ENCODE measurements at places on chromosomes 13 and 19.

DNA sequence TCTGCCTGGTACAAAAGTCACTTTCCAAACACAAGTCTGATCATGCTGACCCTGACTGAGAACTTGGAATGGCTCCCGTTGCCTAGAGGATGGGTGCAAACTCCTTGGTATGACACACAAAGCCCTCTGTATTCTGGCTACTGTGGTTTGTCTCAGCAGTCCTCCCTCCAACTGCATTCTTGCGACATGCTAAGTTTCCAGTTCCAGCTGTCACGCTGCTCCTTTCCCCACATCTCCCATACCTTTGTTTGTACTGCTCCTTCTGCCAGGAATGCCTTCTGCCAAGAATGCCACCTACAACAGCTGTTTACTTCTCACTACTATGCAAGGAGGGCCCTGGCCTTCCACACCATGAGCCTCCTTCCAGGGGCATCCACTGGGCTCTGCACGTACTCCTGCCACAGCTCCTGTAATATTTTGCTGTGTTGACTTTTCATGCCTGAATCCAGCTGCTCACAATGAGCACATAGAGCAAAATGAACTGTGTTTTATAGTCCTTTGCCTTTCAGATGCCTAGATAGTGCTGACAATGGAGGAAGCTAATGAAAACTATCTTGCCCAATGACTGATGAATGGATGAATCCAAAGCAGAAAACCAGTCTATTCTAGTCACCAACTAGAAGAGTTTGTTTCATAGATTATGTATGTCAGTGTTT is 543.7 kb downstream of the EFNB2 start:
- no peak for DNase-seq

DNA sequence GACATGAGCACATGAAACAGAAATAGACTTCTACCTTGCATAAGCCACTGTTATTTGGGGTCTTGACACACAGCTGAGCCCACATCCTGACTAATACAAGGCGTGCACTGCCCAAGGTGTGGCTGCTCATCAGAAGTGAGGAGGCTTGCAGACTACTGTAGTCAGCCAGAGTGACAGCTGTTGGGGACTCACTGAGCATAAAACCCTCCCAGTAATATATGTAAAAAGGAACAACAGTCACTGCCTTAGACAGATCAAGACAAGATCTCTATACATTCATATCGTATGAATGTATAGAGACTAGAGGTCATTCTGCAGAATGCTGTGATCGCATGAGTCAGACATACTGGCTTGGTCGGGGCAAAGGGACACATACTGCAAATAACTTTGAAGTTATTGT is 4.1 kb upstream of the C1QTNF9B start:
- no peak for DNase-seq

DNA sequence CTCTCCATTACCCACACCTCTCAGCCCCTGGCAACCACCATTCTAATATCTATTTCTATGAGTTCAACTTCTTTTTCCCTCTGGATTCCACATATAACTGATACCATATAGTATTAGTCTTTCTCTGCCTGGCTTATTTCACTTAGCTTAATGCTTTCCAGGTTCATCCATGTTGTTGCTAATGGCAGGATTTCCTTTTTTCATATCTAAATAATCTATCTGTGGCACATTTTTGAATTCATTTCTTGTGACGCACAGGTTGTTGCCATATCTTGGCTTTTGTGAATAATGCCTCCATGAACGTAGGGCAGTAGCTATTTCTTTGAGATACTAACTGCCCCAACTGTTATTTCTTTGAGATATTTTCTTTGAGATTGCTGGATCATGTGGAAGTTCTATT is 235.6 kb downstream of the SPRY2 start:
- no peak for DNase-seq

DNA sequence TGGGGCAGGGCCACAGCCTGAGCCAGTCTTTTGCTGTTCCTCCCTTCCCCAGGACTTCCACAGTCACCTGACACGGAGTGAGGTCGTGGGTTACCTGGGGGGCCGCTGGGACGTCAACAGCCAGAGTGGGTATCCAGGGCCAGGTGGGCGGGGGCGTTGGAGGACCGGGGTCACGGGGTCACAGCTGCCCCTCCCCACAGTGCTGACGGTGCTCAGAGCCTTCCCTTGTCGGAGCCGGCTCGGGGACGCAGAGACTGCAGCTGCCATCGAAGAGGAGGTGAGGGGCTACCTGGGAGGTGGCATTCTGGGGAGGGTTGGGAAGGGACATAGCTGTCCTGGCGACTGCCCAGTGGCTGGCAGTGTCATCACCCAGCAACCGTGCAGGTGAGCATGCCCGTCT is 11.5 kb downstream of the MPND start:
- DNase-seq: no peak

- no peak for DNase-seq
Measured at GRCh38 chr13:75910591-75910990, 274.5 kb downstream of the LMO7 start.

GRCh38 chr19:50181121-50181520 is 18.0 kb upstream of the IZUMO2 start:
- DNase-seq: no peak

DNA sequence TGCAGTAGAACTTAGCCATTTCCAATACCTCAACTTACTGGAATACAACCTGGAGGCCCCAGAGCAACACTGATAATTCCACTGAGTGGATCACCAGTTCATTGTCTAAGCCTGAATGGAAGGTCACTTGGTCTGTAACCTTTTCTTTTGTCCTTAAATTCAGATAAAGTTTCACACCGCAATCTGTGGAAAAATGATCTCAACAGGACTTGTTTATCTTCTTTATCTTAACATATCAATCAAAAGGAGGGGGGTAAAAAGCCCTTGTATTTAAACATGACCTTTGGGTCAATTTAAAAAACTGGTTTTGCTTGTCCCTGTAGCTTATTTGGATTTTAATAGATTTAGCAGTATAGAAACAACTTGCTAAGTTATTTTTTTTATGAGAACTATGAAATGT is 21.6 kb downstream of the SAE1 start:
- no peak for DNase-seq

GRCh38 chr19:40337107-40337506 is 11.1 kb downstream of the C19orf47 start:
- no peak for DNase-seq

DNA sequence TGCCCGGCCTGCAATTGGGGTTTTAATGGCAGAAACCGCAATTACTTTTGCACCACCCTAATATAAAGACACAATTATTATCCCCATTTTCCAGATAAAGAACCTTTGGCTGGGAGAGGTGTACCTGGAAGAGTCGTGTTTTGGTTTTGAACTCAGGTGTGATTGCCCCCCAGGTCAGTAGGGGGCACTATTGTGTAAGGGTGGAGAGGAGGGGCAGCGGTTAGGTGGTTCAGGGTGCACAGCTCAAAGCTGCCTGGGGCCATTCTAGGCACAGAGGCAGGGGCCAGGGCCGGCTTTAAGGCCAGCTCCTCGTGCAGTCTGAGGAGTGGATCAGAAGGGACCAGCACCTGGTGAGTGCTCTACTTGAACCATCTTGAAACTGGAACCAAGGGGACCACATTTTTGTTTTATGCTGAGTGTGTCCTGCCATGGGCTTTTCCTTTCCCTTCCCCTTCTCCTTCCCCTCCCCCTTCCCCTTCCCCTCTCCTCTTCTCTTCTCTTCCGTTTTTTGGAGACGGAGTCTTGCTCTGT is 5.8 kb upstream of the FCGRT start:
- peak; percentile 58 for DNase-seq

- DNase-seq: no peak
Measured at GRCh38 chr13:20942938-20943559, 40.5 kb upstream of the XPO4 start.

DNA sequence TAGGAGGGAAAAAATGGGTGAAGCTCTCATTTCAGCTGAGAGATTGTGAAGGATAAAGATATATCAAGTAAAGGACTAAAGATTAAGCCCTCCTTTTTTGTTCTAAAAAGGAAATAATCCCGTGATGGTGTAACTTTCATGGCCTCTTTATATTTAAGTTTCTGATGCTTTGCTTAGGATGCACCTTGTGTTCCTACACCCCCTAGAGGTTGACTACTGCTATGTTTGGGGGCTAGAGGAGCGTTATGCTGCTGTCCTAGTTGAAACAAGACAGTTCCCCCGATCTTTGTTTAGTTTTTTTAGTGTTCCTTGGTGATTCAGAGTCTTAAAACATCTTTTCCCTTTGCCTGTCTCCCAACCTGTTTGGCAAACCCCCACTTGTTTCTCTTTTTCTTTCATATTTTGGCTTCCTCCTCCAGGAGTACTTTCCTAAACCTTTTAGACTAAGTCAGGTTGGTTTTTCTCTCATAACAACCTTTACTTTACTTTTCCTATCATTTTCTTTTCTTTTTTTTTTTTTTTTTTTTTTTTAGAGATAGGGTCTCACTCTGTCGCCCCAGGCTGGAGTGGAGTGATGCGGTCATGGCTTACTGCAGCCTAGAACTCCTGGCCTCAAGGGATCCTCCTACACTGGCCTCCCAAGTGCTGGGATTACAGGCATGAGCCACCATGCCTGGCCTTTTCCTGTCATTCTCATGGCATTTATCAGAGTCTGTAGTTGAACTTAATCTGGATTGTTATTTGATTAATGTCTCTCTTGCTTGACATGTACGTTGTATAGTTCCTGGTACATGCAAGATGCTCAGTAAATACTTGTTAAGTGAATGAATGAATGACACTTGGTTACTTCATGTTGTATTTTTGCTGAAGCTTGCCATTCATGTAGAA is 2.8 kb downstream of the UBA2 start:
- DNase-seq: peak; percentile 18

- peak; percentile 66 for DNase-seq
Measured at GRCh38 chr13:71828117-71828516, 38.9 kb downstream of the DACH1 start.

DNA sequence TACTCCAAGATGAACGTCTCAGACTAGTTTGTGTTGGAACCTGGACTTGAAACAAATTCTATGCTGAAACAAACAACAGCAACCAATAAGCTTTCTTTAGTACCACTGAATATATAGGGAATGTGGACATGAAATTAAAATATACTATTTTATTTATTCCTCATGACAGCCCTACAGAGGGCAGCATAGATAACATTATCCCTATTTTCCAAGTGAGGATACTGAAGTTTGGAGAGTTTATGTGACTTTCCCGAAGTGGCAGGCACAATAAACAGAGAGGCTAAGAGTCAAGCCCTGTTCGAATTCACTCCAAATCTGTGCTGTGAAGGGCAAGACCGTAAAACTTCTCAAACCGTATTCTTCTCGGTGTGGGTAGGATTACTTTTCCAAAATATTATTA is 509.9 kb upstream of the GPC6 start:
- DNase-seq: no peak

- no peak for DNase-seq
Measured at GRCh38 chr13:108948251-108948671, 318.9 kb downstream of the MYO16 start.

DNA sequence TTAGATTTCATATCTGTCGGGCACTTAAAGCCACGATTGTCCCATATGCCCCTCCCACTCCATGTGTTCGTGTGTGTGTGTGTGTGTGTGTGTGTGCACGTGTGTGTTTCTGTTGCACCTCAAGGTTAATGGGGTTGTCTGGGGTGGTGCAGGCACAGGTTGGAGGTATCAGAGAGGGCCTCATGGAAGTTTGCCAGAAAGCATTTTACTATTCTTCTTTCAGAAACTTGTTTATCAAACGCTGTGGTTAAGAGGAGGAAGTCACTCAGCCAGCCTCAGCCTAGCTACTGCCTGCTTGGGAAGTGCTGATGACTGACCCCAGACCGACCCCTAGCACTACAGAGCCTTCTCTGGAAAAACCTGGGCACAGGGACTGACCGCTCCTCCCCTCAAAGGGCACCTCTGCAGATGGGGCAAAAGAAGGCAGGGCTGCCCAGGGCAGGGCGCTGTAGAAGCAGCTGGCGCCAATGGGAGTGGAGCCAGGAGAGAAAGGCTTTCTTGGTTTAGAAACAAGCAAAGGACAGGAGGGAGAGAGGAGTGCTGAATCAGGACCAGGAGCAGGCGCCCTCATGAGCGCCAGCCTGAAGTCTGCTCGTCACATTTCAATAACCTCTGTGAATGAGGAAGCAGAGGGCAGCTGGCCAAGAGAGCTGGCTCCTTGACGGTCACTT is 3.9 kb downstream of the SIAH3 start:
- DNase-seq: peak; percentile 77

- DNase-seq: peak; percentile 73
Measured at GRCh38 chr19:45508861-45509691, 1.8 kb downstream of the VASP start.

- no peak for DNase-seq
Measured at GRCh38 chr19:10729411-10729810, 11.5 kb downstream of the DNM2 start.

- DNase-seq: no peak
Measured at GRCh38 chr13:25166306-25166705, 5.8 kb downstream of the AMER2 start.

DNA sequence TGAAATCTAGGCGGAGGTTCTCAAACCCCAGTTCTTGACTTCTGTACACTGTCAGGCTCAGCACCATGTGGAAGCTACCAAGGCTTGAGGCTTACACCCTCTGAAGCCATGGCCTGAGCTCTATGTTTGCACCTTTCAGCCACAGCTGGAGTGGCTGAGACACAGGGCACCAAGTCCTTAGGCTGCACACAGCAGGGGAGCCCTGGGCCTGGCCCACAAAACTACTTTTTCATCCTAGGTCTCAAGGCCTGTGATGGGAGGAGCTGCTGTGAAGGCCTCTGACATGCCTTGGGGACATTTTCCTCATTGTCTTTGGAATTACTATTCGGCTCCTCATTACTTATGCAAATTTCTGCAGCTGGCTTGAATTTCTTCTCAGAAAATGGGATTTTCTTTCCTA is 503.2 kb upstream of the PCDH20 start:
- no peak for DNase-seq

DNA sequence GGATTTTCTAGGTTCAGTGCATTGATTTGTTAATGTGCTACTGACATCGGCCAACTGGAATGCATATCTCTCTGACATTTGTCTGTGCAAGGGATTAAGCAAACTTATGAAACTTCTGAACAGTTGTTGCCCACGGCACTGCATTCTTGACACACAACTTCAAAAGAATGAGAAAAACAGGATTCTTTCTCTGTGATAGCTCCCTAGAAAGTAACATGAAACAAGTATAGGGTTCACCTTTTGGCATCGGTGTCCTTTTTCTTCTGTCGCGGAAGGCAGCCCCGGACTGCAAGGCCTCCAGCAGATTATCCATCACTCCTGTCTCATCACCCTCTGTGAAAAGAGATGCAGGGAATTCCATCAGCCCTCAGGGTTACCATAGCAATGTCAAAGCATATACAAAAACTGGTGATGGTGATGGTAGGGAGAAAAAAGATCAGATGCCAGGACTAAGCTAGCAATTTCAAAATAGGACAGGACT is 389.2 kb downstream of the DIAPH3 start:
- no peak for DNase-seq

- no peak for DNase-seq
Measured at GRCh38 chr13:109565877-109566276, 220.5 kb downstream of the IRS2 start.

- peak; percentile 82 for DNase-seq
Measured at GRCh38 chr19:10836479-10837330, 693 bp upstream of the TMED1 start.

DNA sequence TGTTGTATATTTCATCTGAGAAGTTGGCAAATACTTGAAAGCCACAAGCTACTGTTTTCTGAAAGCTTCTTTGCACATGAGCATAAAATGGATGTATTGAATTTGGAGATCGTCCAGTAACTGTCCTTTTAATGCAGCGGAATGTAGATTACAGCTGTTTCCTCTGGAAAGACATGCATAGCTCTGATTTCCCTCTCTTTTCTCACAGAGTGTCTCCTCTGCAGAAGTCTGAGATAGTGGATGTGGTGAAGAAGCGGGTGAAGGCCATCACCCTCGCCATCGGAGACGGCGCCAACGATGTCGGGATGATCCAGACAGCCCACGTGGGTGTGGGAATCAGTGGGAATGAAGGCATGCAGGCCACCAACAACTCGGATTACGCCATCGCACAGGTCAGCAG is 283.0 kb downstream of the SHISA2 start:
- DNase-seq: no peak

GRCh38 chr19:7665076-7665475 is 3.8 kb upstream of the RETN start:
- no peak for DNase-seq

Data from GDM1 (cell line).